ENCODE measurements at places on chromosomes 1 and 21.

DNA sequence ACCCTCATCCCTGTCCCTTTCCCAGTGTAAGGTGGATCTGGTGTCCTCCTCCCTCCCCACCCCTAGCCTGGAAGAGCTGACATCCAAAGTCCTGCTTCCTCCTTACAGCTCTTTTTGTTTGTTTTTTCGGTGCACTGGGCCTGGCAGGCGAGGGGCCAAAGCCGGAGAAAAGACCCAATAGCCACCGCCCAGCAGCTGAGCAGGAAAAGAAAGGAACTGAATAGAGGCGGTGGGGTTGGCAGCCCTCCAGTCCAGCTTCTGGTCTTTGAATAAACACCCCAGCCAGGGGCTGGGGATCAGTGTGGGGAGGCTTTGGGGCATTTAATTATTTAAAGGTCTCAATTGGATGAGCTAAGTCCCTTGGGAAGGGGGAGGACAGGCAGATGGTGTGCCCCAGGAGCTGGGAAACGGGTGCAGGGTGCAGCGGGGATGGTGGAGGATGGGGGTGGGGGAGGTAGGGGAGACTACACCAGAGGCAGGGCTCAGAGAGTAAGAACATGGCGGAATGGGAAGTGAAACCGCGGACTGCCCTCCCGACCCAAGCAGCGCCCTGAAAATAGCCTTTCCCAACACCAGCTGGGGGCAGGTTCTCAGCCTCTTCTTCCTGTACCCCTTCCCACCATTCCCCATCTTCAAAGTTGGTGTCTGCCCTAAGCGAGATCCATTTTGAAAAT, 20.2 kb downstream of the BTG2 start:
- DNase-seq, result no peak

GRCh38 chr1:189429610-189430009, 1048.1 kb downstream of the BRINP3 start:
- DNase-seq, result no peak

- no peak for DNase-seq
Measured at GRCh38 chr1:61222240-61222639, 139.9 kb downstream of the NFIA start.

- no peak for DNase-seq
Measured at GRCh38 chr1:60066001-60066400, 7.6 kb downstream of the C1orf87 start.

All from stimulated activated naive CD8-positive, alpha-beta T cell treated with anti-CD3 and anti-CD28 coated beads, Interleukin-15, Interleukin-2, amounts not matched to agents 100 U/mL and 50 U/mL, for 24 hours (primary cell).